ENCODE measurements at places on chromosomes 1 and 21.

DNA sequence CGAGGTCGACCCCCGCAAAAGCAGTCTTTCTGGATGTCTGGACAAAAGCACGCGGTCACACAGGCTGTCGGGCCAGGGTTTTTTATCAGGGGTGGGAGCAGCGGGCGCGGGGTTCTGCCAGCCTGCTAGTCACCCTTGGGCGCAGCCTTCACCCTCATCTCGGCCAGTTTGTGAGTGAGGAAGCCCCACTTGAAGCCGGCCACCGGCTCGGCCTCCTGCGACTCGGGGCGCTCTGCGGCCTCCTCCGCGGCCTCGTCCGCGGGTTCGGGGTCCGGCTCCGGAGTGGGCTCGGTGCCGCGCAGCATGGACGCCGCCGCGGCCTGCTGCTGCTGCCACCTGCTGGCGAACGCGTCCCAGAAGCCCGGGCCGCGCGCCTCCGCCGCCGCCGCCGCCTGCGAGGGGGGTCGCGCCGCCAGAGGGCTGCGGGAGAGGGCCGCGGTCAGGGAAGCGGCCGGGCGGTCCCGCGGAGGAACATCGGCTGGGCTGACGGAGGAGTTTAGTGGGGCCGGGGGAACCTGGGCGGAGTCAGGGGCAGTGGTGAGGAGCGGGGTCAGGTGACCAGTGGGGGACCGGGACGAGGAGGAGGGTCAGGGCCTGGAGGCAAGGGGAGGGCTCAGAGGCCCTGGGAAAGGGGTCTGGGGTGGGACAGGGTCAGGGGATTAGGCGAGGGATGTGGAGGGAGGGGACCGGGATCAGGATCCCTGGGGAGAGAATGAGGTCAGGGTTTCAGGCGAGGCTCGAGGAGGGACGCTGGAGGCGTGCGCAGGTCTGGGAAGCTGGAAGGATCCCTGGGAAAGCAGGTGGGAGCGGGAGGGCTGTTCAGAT lies 4.5 kb downstream of the C1orf232 start:
- DNase-seq: no peak

DNA sequence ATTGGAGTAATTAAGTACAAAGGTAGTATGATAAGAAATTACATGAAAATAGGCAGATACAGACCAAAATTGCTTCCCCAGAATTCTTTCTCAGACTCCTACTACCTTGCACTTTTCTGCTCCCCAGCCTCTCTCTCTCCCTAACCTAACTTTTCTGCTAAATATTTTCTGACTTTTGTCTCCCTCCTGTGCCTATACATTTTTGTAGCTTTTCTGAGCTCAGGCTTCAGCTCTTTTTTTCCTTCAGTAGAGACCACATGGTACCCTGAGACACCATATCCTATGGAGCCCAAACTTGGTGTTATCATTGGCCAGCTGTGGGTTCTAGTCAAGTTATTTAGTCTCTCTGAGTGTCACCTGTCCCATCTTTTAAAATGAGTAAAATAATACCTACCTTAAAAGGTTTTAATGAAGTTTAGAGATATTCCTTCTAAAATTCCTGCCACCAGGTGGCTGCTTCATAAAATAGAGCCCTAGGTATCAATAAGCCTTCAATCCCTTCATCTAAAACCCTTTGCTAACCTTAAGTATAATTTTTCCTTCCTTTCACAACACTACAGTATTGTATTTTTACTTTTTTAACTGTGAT lies 237.6 kb upstream of the DUSP10 start:
- DNase-seq: peak; percentile 54

DNA sequence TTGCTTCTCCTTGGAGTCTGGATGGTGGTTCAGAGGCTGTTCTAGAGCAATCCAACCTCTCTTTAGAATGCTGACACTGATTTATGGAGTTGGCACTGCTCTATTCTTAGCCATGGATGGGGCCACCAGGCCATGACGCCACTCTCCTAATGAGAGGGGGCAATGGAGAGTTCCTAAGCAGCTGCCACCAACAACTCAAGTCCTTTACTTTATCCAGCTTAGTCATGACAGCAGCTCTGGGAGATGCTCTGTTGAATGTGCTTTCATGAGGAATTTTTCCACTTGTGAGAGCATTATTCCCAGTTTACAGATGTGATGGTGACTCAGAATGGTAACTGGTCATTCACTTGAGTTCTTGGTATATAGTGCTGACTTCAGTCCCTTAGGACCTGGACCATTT lies 366.3 kb downstream of the HHAT start:
- no peak for DNase-seq

DNA sequence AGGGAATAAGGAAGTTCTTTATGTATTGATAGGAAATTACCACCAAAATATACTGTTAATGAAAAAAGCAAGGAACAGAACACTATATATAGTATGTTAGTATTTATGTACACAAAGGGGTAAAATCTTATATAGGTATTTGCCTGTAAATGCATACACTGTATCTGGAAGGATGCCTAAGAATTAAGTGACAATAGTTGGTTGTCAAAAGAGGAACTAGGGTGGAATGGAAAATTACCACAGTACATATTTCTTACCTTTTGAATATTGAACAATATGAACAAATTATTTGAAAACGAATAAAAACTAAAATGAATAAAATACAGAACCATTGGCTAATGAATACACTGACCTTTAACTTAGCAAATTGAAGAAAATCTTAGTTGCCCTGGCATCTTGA lies 13.6 kb downstream of the ARPC5 start:
- no peak for DNase-seq

- no peak for DNase-seq
Measured at GRCh38 chr1:231183639-231184590, 22.1 kb downstream of the TRIM67 start.

DNA sequence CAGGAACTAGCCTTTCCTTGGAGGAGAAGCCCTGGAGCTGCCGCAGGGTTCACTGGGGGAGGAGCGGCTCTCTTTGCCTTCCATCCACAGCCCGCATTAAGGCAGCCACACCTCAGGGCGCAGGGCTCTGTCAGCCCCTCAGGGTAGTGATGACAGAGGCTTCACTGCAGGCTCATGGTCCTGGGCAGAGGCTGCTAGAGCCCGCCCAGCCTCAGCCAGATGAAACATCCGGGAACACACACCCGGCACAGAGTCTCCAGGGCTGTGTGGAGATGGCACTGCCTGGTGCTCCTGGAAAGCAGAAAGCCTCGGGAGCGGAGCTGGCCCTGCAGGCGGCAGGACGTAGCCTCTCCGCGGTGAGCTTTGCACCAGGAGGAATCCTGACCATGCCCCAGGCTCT lies 29.4 kb upstream of the PEX10 start:
- no peak for DNase-seq

GRCh38 chr1:153789478-153790034 lies 14.3 kb downstream of the SLC27A3 start:
- no peak for DNase-seq

DNA sequence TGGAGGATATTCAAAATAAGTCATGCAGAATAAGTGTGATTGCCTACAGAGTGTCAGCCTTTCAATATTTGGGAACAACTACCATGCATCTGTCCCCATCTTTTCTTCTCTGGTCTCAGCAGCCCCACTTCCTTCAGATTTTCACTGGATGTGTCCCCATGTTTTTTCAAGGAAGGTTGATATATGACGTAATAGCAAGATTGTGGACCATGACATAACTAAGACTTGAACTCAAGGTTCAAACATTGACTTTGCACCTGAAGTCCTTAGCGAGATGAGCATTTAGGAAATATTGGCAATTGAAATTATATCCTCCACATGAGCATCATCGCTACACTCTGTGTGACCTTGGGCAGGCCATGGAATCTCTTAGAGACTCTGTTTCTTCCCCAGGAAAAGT lies 5.8 kb downstream of the NAV1 start:
- DNase-seq: no peak

DNA sequence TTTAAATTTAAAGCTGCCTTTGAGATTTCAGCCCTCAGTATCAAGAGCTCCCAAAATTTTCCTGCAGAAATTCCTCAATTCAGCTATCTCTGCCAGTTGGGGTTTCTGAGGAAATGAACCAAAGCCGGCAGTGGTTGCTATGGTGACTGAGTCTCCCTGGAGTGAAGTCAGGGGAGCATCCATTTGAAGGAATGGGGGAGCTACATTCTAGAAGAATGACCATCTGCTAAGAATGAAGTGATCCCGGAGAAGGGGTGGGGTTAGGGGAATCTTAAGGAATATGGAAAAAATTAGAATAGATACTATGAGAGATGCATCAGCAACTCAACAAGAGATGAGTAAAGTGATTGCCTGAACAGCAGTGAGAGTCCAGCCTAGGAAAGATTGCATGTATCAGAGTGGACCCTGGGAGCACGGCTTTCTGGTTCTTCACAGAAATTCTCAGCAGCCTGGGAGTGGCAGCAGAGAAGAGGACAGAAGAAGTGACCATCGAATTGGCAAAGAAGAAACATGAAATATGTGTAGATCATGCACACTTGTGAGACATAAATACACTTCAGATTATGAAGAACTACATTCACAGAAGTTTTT lies 94.7 kb downstream of the CHD1L start:
- DNase-seq: no peak

GRCh38 chr1:106458866-106459265 lies 597.6 kb upstream of the PRMT6 start:
- no peak for DNase-seq

DNA sequence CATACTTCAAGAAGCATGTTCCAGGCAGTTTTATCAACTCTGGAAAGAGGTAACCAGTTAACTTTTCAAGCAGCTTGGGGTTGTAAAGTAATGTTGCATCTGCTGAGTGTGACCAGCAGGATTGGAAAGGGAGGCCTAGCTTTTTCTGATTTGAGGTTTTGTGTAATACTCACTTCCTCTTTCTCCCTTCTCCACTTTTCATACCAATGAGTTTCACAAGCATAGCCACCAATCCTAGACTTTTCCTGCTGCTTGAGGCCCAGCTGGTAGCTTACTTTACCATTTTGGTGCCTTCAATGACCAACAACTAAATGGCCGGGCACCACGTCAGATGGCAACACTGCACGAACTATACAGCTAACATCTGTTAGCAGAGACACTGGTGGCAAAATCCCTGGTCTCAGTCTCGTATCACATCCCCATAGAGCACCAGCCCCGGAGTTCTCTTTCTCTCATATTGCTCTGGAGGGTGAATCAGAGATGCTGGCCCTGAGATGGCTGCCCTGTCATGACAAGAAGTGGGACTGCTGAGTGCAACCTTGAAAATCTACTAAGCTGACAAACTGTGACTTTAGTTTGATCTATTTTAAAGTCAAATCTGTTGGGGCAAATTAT lies 14.8 kb upstream of the GPR88 start:
- no peak for DNase-seq

DNA sequence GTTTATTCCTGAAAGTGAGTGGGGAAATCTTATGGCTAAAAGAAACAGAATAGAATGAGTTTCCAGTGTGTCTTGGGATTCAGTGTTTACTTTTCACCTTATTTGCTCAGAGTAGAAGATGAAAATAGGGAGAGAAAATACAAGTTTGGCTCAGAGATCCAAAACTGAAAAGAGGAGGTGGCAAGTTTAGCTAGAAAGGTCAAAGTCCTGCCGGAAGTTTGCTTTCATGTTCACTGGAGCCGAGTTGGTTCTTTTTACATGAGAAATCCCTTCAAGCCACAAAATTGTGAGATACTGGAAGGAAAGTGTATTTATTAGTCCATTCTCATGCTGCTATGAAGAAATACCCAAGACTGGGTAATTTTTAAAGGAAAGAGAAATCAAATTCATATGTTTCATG lies 604.6 kb downstream of the MRPL39 start:
- no peak for DNase-seq

- DNase-seq: no peak
Measured at GRCh38 chr21:32008714-32009113, 135.9 kb downstream of the HUNK start.

DNA sequence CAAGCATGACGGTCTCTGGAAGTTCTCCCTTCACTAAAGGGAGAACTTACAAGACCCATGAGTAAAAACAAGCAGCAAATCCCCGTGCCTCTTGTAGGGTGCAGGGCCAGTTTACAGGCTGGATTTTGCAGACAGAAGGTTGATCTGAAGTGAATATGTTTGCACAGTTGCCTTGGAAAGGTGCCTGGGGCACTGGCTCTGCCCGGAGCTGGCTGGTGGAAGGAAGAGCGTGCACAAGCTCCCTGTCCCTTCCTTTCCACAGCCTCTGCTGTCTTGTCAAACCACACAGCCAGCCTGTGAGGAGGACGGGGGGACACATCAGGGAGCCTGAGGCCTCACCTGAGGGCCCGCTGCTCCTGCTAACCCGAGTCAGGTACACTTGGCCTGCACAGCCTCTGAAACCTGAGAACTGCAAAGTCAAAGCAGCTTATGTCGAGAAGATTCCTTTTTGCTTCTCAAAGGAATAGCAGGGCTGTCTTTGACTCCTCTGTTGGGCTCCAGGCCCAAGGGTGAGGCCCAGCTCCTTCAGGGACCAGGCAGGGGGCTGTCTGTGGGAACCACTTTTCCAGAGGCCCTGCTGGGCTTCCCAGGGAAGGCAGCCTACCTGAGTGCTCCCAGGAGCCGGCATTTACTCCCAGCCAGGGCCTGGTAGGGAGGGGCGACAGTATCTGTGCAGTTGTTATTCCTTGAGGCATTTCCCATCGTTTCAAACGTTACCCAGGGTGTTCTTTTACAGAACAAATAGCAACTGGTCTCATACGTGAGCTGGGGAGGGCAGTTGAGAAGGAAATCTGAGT lies 251.5 kb downstream of the SIPA1L2 start:
- DNase-seq: no peak

- peak; percentile 25 for DNase-seq
Measured at GRCh38 chr1:55035904-55036303, 3.4 kb upstream of the PCSK9 start.

GRCh38 chr1:110412576-110412975 lies 5.1 kb upstream of the LAMTOR5 start:
- peak; percentile 84 for DNase-seq

DNA sequence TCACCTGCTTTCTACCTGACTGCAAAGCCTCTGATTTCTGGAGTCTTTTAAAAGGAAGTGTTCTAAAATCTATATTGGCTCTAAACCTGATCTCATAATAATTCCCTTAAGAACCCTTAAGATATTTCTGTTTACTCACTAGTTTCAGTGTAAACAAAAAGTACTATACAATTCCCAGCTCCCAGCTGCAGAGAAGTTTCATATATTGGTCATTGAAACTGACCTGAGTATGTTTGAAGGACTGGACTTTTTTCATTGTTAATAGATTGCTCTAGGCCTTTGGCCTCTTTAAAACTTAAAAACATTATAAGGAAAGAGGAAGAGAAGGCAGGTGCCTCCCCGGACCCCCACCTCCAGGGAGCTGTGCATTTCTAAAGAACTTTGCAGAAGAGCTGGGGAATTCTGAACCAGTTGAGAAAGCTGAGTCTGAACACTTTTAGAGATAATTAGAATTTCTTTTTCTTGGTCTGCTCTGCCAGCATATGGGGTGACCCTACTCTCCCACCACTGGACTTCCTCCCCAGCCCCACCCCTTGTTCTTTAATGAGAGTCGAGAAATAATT lies 23.7 kb downstream of the CLIC6 start:
- DNase-seq: no peak

GRCh38 chr21:31983120-31983519 lies 110.3 kb downstream of the HUNK start:
- DNase-seq: peak; percentile 3

- no peak for DNase-seq
Measured at GRCh38 chr1:100879422-100879821, 15.2 kb downstream of the EXTL2 start.

DNA sequence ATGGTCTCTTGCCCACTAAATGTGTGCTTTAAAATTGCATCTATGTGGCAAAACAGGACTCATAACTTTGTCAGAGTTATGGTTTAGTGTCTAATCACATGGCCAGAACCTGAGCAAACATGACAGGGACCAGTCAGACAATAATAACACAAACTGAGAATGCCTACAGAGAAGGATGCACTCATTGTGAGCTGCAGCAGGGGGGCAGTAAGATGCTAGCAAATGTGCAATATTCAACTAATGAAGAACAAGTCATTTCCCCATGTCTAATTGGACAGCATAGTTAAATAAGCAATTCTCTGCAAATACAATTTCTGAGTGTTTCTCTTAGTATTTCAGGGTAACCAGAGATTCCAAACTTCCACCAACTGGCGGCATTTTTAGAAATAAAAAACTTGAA lies 30.8 kb downstream of the SPAG17 start:
- peak; percentile 39 for DNase-seq
